Psoas muscle (tissue), 8 donors: ENCODE measurements at places on chromosomes 1 and 21. TPM values are rescaled to one million over a fixed set of nuclear protein-coding genes. Genes with fewer than 3 reads are reported as not detected.

DNA sequence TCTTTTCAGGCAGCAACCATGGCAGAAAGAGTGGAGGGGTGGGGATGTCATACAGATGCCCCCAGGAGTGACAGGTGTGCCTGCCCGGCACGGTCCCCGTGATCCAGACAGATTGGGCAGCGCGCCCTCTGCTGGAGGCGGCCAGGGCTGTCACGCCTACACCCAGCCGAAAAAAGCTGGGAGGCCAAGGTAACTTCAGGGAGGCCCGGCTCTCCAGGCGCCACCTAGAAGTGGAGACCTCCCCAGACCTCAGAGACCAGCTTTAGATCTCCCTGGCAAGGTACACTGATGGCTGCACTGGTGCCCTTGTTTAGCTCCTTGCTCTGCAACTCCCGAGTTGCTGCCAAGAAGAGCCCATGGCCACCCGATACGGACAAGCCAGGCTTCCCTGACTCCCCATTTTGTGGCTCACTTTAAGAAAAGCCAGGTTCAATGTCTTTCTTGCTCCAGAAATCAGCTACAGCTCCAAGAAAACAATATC, 6.6 kb downstream of the GOLT1A start:
- no peaks in the 10 kb centered on the region for H3K36me3 ChIP-seq
- peak; percentile 74 for DNase-seq
- H3K4me3 ChIP-seq, result no peak overlapping the region
- no peaks in the 10 kb centered on the region for H3K27me3 ChIP-seq

- no peaks in the 10 kb centered on the region for H3K36me3 ChIP-seq
- DNase-seq, result no peak
- H3K27ac ChIP-seq, result no peak overlapping the region
- no peaks in the 10 kb centered on the region for H3K27me3 ChIP-seq
These were observed 29.5 kb downstream of the RGS1 start for GRCh38 chr1:192604979-192605620.

Gene POLR3GL
- 30.5 TPM for total RNA-seq

GRCh38 chr1:117561071-117561470, 44.8 kb upstream of the TENT5C start:
- no peak for DNase-seq
- H3K4me3 ChIP-seq, result no peak overlapping the region
- no peaks in the 10 kb centered on the region for H3K27me3 ChIP-seq
- H3K27ac ChIP-seq, result no peak overlapping the region

Gene SFN
- total RNA-seq, result 26.7 TPM

Gene KRTAP13-2
- not detected for total RNA-seq

Gene PLA2G2C
- not detected for total RNA-seq

DNA sequence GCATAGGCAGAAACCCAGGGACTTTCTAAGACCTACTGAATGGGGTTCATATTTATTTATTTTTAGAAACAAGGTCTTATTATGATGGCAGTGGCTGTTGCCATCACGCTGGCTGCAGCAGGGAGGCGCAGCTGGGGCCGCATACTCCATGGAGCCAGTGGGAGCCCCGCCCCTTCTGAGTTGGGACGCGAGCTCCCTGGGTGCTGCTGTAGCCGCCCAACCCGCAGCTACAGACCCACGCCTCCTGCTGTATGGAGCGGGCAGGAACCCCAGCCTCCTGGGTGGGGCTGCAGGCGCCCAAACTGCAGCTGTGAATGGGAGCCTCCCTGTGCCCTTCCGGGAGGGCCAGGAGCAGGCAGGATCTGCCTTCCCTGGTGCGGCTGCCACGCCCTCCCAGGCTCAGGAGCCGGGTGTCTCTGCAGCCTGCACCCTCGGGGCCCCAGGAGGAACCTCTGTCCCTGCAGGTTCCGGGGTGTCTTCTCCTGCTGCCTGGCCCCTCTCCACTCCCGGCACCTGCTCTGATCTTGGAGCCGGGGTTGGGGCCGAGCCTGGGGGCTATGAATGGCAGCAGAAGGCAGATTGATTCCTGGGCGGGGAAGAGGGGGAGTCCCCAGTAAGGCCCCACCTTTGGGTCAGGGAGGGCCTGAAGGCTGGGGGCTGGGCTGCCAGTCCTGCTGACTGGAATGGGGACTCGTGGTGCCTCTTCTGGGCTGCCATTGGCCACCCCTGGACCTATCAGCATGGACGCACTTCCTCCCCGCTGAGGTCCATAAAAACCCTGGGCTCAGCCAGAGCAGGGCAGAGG, 66.5 kb upstream of the LRRN2 start:
- no peak for DNase-seq
- H3K4me1 ChIP-seq, result no peaks in the 10 kb centered on the region
- H3K27me3 ChIP-seq, result no peaks in the 10 kb centered on the region
- H3K27ac ChIP-seq, result no peak overlapping the region
- no peaks in the 10 kb centered on the region for H3K36me3 ChIP-seq

- H3K27me3 ChIP-seq, result peaks cover 3% of the 10 kb centered on the region
- H3K27ac ChIP-seq, result no peak overlapping the region
- no peaks in the 10 kb centered on the region for H3K36me3 ChIP-seq
- H3K4me1 ChIP-seq, result no peaks in the 10 kb centered on the region
These were observed 91.0 kb upstream of the KCNA3 start for GRCh38 chr1:110765640-110766335.

Gene SLC9C2
- not detected for total RNA-seq

GRCh38 chr1:25447547-25447946, 16.9 kb downstream of the MACO1 start:
- DNase-seq, result no peak
- peaks cover 28% of the 10 kb centered on the region for H3K4me1 ChIP-seq
- H3K27me3 ChIP-seq, result no peaks in the 10 kb centered on the region
- peaks cover 8% of the 10 kb centered on the region for H3K36me3 ChIP-seq
- H3K4me3 ChIP-seq, result no peak overlapping the region

- no peak overlapping the region for H3K4me3 ChIP-seq
- peaks cover 6% of the 10 kb centered on the region for H3K4me1 ChIP-seq
- no peak overlapping the region for H3K27ac ChIP-seq
- no peak for DNase-seq
- no peaks in the 10 kb centered on the region for H3K36me3 ChIP-seq
- no peaks in the 10 kb centered on the region for H3K27me3 ChIP-seq
These were observed 30.4 kb upstream of the GNG12 start for GRCh38 chr1:67863637-67864036.

DNA sequence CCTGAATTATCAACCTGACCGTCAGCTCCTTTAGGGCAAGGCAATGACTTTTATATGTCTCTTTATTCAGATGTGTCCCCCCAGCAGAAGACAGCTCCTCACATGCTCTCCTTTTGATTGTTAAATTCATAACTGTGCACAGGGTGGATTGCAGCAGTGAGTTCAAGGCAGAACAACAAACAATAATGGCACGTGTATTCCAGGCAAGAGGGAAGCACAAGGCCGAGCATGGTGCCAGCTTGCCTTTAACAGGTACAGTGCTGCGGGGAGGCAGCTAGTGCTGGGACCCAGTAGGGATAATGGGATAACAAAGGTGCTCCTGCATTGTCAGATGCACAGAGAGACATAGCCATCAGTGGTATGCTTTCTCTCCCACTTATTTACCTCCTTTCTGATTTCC, 248.4 kb downstream of the RHOU start:
- DNase-seq, result no peak
- no peaks in the 10 kb centered on the region for H3K27me3 ChIP-seq
- H3K4me1 ChIP-seq, result peaks cover 8% of the 10 kb centered on the region
- H3K36me3 ChIP-seq, result no peaks in the 10 kb centered on the region
- H3K27ac ChIP-seq, result no peak overlapping the region

- no peaks in the 10 kb centered on the region for H3K4me1 ChIP-seq
- no peak overlapping the region for H3K27ac ChIP-seq
These were observed 25.5 kb upstream of the F13B start for GRCh38 chr1:197092491-197093023.

DNA sequence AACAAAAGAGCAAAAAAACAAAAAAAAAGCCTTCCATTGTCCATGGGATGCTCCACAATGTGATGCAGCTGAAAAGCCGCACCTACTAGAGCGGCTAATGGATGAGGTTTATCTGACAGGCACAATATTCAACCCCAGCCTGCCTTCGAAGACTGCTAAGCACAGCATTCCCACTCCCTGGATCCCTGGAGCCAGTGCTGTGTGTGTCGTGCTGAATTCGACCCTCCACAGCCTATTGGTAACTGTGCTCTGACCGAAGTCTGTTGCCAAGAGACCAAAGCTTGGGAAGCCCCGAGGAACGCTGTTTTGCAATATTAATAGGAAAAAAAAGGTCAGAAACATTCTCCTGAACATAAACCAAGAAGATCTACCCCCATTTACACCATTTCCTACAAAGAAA, 57.2 kb upstream of the PUM1 start:
- H3K36me3 ChIP-seq, result no peaks in the 10 kb centered on the region
- no peak for DNase-seq
- H3K4me1 ChIP-seq, result peaks cover 4% of the 10 kb centered on the region
- no peaks in the 10 kb centered on the region for H3K27me3 ChIP-seq
- no peak overlapping the region for H3K4me3 ChIP-seq
- H3K27ac ChIP-seq, result no peak overlapping the region

- no peak for DNase-seq
- no peaks in the 10 kb centered on the region for H3K36me3 ChIP-seq
- H3K27me3 ChIP-seq, result no peaks in the 10 kb centered on the region
- H3K27ac ChIP-seq, result peak overlapping the region; percentile 86
These were observed 128.4 kb downstream of the TGFB2 start for GRCh38 chr1:218473522-218473921.

GRCh38 chr1:178614286-178614685, 101.4 kb downstream of the TEX35 start:
- no peaks in the 10 kb centered on the region for H3K27me3 ChIP-seq
- no peak for DNase-seq
- H3K4me1 ChIP-seq, result no peaks in the 10 kb centered on the region
- H3K4me3 ChIP-seq, result no peak overlapping the region
- no peaks in the 10 kb centered on the region for H3K36me3 ChIP-seq

Gene SH2D2A
- total RNA-seq, result 0.37 TPM

GRCh38 chr1:26321315-26322041, 3.7 kb downstream of the CD52 start:
- no peaks in the 10 kb centered on the region for H3K27me3 ChIP-seq
- H3K36me3 ChIP-seq, result no peaks in the 10 kb centered on the region
- H3K4me1 ChIP-seq, result peaks cover 4% of the 10 kb centered on the region

Gene SMIM1
- total RNA-seq, result 2.1 TPM
